Epithelial cell of esophagus (primary cell): ENCODE measurements at places on chromosomes 1 and 21.
A peak's percentile ranks its signal among the peaks of the same experiment; 100 is the strongest.

DNA sequence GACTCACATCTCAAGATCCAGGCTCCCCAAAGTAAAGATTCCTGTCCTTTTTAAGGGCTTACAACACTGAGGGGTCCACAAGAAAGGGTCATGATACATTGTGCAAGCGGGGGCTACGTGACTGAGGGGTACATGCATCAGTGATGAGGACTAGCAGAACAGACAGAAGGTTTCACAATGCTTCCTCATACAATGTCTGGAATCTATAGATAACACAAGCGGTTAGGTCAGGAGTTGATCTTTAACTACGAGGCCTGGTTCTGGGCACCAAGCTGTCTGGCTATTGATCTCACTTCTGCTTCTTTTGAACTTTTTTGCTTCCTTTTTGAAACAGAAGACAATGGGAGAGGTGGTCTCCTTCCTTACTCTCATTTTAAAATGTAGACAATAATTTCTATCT lies 718.6 kb downstream of the AMY1C start:
- no peak for DNase-seq

DNA sequence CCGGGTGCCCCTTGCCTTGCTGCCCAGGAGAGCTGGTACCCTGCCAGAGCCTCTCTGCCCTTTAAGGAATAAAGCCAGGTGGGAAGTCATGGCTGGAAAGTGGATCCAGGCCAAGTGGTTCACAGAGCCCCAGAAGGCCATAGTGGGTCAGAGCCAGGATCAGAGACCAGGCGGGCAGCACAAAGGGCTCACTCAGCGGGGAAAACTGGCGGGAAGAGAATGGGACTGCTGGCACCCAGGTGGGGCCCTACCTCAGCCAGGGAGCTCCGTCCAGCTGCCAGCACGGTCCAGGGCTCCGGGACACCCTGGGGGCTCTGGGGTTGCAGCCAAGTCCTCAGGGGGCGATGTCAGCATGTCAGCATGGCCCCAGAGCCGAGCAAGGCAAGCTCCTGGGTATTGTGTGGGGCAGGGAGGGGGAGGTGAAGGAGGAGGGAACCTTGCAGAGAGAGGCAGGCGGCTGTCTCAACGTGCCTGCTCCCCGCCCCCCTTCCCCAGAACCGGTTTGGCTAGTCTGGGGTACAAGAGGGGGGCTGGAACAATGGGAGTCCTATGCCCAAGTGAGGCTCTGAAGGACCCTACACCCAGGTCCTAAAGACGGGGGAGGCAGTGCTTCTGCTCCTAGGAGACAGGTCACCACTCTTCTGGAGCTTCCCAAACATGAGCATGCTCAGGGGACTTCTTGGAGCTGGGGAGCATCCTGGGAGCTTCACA lies at the start of gene ARHGEF19:
TSS of gene ARHGEF19 (minus strand) at position 402 of the 711 bp plus-strand sequence. CDS start 3,598 bp downstream, outside the sequence.
- DNase-seq, result peak; percentile 66

DNA sequence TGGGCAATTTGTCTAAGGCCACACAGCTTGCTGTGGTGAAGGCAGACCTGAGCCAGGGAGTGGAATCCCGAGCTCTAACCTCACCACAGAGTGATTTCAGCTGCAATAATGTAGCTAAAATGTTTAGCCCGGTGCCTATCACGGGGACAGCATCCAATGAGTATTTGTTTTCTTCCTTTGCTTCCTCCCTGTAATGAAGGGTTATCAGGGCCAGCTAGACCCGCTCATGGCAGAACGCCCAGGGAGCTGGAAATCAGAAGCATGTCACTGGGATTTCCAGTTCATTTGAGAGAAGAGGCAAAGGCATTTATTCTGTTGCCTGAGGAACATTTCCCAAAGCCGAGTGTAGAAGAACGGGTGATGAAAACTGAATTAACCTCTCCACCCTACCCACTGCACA lies 183.1 kb downstream of the ZSCAN20 start:
- DNase-seq, result no peak

- DNase-seq, result peak; percentile 82
Measured at GRCh38 chr1:201408176-201408833, 9.2 kb upstream of the LAD1 start.

- no peak for DNase-seq
Measured at GRCh38 chr1:157497284-157497683, 55.0 kb downstream of the FCRL5 start.

DNA sequence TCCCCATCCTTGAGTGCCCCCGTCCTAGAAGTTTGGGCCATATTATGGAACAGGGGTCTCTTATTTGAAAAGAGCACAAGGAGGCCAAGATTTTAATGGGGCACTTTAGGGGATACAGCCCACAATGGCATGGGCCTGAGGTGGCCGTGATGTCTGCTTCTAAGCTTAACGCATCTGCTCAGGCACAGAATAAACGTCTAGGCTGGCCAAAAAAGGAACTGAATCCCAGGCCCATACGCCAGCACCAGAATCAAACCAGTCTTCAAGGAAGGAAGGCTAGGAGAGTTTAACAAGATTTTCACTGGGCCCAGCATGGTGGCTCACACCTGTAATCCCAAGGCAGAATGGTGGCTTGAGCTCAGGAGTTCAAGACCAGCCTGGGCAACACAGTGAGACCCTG lies 9.2 kb upstream of the SARS1 start:
- DNase-seq, result no peak
